AG08396 (cell line): ENCODE measurements at places on chromosomes 5 and 9.

GRCh38 chr5:171444582-171444981 lies 25.1 kb downstream of the FGF18 start:
- DNase-seq, result no peak

- DNase-seq, result no peak
These were observed 43.9 kb downstream of the BOD1 start for GRCh38 chr5:173572431-173573125.

DNA sequence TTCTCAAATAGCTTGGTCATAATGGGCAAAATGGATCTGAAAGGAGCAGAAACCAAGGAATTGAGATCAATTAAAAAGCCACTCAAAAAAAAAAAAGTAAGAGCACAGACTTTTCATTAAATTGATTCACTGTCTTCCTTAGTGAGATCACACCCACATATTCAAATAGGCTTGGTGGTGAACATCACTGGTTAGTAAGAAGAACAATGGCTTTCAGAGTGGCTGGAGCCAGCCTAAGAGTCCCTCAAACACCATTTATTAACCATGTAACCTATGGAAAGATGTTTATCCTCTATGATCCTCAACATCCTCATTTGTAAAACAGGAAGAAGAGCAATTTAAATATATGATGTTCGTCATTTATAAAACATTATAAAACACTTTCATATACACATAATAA lies 12.4 kb downstream of the CCDC112 start:
- DNase-seq, result no peak

DNA sequence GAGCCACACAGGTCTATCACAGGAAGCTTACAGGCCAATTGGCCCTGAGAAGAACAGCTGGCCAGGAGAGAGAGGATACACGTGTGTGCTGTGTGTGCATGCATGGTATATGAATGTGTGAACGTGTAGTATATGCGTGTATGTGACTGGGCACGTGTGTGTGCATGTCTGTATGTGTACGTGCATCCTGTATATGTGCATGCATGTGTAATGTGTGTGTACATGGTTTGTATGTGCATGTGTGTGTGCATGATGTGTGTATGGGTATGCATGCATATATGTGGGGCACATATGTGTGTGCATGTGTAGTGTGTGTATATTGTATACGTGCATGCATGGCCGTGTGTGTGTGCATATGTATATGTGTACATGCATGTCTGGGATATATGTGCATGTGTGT lies 57.0 kb upstream of the FCN2 start:
- no peak for DNase-seq

DNA sequence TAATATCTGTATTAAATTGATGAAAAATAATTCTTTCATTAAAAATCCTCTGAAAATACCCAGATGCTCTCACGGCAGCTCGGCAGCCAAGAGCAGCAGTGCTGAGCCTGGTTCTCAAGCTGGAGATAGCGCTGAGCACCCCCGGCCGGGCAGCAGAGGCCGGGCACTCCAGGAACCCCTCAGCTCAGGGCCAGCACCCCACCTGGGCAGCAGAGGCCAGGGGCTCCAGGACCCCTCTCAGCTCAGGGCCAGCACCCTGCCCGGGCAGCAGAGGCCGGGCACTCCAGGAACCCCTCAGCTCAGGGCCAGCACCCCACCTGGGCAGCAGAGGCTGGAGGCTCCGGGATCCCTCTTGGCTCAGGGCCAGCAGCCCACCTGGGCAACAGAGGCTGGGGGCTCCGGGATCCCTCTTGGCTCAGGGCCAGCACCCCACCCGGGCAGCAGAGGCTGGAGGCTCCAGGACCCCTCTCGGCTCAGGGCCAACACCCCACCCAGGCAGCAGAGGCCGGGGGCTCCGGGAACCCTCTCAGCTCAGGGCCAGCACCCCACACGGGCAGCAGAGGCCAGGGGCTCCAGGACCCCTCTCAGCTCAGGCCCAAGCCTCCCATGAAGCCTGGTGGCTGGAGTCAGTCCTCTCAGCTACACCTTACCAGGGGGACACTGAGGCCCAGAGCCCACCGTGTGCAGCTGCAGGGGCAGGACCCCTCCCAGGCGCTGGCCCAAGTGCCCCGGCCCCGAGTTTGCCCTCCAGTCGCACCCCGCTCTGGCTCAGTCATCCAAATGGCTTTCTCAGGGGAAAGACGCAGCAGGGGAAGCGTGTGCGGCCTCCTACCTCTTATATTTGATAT lies 21.7 kb downstream of the CLPTM1L start:
- DNase-seq, result no peak
